ENCODE measurements at places on chromosomes 2 and 18.

DNA sequence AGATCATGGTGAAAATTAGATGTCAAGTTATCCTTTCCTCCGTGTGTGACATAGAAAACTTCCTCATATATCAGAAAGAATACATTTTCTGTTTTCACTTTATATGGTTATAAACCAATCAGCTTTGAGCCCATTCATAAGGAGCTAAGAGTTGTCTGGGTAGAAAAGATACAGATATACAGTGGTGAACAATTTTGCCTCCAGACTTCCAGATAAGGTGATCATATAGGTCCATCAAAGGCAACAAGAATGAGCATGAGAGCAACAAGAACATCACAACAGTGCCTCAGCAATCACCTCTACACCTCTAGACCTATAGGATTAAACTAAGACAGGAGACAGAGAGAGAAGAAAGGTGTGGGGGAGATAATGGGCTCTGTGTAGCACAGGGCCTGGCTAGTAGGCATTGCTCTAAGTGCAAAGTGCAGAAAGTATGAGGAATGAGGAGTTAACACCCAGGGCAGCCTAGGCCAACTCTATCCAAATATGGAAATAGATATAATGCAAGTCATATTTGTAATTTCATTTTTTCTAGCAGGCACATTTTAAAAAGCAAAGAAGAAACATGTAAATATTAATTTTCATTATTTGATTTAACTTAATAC lies 8.3 kb downstream of the TNP1 start:
- DNase-seq: no peak

- DNase-seq: no peak
Observed at GRCh38 chr2:120956486-120957156, 221.0 kb downstream of the GLI2 start.

- no peak for DNase-seq
Observed at GRCh38 chr18:10085416-10085815, 171.6 kb downstream of the VAPA start.

DNA sequence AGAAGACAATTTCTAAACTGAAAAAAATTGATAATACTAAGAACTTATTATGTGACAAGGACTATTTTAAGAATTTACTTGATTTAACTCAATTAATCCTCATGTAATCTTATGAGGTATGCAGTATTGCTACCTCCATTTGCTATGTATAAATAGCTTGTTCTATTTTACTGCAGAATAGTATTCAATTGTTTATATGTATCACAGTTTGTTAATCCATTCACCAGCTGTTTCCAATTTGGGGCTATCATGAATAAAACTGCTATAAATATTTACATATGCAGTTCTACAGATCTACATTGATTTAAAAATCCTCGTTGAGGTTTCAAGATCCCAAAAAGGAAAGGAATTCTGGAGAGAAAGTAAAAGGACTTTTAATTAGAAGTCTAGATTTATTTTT lies 54.8 kb upstream of the DOCK10 start:
- no peak for DNase-seq

DNA sequence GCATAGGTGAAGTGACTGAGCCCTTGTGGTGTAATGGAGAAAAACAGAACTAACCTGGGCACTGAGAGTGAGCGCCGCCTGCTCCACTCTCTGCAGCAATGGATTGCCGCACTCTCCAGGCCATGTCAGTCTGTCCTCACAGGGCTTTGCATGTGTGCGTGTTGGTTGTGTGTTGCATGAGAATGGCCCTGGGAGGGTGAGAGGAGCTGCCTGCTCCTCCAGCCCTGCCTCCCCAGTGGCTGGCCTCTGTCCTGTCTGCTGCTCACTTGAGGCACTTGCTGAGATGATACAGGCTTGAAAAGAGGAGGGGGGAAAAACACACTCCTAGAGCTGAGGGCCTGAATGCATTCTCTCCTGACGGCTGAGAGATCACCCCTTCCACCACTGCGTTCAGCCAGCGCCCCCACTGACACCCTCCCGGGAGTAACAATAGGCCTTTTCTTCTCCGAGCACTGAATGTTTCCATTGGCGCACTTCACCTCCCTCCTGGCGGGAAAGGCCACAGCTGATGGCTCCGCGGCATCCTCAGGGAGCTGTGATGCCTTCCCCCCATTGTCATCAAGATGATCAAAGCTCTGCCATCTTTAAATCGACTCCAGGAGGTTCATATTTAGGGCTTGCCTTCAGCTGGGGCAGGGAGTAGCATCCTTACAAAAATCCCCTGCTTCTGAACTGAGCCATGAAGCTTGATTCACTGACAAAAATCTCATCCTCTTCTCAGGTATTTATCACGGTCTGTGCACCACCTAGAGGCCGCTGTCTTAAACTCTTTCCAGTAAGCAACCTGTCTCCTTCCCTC lies 49.9 kb upstream of the DAPL1 start:
- peak; percentile 82 for DNase-seq

DNA sequence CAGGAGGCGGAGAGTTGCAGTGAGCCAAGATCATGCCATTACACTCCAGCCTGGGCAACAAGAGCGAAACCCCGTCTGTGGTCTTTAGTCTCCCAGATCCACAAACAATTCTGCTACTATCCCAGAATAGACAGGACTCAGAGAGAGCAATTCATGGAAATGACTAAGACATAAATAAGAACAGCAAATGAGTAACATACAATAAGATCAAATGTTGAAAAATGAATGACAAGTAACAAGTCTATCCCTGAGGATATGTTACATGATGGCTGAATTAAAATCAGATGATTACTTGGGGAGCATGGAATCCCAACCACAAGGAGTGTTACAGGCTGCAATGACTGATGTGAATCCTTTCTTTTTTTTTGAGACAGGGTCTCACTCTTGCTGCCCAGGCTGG lies 10.3 kb downstream of the ARL5A start:
- no peak for DNase-seq

DNA sequence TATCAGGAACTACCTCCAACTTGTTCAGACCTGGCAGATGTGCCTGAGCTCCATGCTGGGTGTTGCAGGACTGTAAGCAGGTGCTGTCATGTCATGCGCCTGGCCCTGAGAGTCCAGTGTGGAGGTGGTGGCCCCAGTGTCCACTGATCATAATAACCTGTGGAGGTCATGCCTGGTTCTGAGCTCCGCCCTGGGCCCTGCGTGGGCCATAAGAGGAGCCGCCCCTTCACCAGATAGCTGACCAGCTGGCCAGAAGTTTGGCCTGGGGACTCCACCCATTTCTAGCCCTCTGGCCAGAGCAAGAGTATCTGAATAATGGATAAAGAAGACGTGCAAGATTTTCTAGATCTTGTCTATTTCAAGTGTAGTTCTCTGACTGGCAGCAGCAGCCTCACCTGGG lies 72.4 kb downstream of the CTIF start:
- DNase-seq: no peak

- no peak for DNase-seq
Observed at GRCh38 chr2:97698530-97698929, 14.8 kb upstream of the ZAP70 start.

- peak; percentile 49 for DNase-seq
Observed at GRCh38 chr2:184598316-184599053, at the start of gene ZNF804A. Gene ZNF804A, plus strand, starts transcription at chr2:184598529. Its CDS starts 431 bp downstream, at chr2:184598960.

GRCh38 chr2:35081001-35081621 lies 1274.5 kb upstream of the CRIM1 start:
- DNase-seq: peak; percentile 7

DNA sequence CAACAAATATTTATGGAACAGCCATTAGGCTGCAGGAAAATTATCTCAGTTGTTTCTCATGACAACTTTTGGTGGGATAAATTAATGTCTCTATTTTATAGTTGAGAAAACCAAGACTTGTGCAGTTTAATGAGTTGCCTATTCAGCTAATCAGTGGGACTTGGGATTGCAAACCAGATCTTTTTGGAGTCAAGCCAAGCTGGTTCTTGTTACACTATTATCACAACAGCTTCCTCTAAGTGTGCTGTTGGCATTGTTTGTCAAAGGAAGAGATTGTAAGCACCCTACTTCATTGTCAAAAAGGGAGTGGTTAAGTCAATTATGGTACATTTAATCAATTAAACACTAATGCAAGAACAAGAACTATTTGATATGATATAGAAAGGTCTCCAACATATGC lies 119.2 kb downstream of the PAX3 start:
- no peak for DNase-seq

DNA sequence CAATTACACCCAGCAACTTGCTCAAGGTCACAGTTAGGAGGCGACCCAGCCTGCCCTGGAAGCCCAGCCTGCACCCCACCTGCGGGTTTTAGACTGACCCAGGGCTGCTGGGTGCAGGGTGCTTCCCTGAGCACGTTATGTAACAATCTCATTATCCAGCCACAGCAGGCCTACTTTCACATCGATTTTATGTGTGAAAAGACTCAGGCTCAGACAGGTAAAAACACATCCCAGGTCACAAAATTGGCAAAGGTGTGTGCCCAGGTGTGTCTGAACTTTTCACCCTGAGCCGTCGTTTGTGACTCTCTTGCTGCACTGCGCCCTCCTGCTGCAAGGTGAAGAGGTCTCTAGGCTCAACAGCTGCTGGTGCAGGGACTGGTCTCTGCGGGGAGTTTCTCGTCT lies 668.2 kb upstream of the HS6ST1 start:
- DNase-seq: no peak

DNA sequence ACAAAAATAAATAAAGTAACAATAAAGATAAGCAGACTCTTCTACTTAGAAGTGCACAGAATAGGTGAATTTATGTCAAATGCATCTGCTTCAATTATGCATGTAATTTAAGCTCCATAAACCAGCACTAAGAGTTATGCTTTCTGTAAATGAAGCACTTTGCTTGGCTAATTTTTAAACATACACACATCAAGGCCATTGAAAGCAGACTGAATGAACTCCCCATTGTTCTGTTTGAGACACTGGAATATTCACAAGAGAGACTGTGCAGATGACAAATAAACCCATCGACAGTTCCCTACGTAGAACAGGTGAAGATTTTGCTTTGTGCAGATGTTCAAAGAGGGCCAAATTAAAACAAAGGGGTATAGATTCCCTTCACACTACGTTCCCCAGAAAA lies 133.4 kb downstream of the PID1 start:
- no peak for DNase-seq

DNA sequence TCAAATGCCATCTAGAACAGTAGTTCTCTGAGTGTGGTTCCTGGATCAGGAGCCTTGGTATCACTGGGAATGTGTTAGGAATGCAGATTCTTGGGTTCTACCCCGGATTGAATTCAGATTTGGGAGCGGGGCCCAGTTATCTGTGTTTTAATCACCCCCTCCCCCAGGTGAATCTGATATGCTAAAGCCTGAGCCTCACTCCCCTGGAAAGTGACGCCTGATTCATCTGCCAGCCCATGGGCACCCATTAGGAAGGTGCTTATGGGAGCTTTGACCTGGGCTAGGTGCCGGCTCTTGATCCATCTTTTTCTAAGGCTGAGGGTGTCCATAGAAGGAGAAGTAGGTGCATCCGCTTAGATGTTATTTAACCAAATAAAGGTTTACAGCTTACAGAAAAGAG lies 199.4 kb downstream of the NEDD4L start:
- no peak for DNase-seq

DNA sequence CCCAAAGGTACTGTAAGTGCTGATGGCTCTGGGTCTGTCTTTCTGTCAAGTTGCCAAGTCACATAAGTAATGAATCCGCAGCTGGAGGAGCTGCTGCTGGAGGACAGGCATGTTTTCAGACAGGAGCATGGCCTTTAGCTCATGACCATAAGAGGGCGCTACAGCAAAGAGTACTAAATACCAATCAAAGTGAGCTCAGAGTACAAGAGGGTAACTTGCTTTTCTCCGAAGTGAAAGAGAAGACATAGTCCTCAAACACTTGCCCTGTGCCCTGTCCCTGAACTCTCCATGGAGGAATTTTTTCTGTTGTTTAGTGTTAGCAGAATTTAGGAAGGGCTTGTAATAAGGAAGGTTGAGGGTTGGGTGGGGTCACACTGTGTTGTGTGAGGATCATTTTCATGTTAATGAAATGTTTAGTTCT lies 58.0 kb upstream of the EML6 start:
- DNase-seq: peak; percentile 76
